Stimulated activated CD4-positive, alpha-beta T cell treated with anti-CD3 and anti-CD28 coated beads, Interleukin-1b, Interleukin-23, amount 100 ng/mL, for 48 hours (primary cell): ENCODE measurements at places on chromosomes 16 and 17.

DNA sequence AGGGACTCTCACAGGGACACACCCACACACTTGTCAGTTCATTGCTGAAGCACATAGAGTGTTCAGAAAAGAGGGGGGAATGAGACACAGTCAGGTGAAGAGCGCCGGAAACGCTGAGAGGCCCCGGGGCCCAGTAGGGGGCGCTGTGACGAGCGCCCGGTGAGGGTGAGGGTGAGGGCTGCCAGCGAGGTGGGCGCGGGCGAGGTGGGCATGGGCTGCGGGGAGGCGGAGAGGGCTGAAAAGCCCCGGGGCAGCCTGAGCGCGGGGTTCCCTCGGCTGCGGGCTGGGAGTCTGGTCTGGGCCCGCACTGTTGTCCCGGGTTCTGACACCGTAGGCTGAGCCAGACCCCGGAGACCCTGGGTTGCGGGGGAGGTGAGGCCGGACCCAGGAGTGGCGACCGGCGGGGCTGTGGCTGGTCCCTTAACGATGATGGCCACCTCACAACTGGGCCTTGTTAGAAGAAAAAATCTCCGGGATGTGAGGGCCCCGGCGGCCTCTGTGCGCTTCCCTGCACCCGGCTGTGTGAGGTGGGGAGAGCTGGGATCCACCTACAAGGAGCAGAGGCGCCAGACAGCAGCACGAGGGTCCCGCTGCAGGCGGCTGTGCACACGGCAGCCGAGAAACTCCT, 91.4 kb downstream of the C16orf78 start:
- no peak for DNase-seq

- DNase-seq, result no peak
Measured at GRCh38 chr16:77868052-77868451, 79.7 kb downstream of the VAT1L start.

DNA sequence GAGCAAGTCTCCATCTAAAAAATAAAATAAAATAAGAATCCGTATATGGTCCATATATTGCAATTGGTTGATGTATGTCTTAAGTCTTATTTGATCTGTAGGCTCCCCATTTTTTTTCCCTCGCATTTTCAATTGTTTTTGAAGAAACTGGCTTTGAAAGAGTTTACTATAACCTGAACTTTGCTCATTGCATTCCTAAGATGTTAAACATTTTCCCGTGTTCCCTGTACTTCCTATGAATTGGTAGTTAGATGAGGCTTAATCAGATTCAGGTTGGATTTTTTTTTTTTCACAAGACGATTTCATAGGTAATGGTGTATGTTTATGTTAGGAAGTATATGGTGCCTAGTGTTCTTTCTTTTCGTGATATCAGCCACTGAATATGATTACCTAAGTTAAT, 3.3 kb downstream of the LRRC36 start:
- DNase-seq, result no peak

GRCh38 chr16:79856581-79856980, 256.0 kb upstream of the MAF start:
- DNase-seq, result no peak

DNA sequence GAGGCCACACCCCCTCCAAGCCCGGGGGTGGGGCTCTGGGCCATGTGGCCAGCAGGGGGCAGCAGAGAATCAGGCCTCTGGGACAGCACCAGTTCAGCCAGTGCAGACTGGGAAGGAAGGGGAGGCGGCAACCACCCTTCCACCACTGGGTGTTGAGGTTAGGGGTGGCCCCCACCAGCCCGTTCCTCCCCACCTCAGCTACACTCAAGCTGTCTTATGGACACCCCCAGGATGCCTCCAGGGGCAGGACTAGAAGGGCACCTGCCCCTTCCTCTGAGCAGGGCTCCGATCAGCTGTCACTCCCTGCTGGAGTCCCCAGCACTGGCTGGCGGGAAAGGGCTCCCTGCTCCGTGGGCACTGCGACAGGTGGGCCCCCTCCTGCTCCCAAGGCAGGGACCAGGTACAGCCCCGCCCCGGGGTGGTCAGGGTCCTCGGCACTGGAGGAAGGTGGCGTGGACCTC, 21.8 kb downstream of the KATNB1 start:
- peak; percentile 82 for DNase-seq

GRCh38 chr17:11997147-11997971, at the start of gene ZNF18:
Gene ZNF18, minus strand, starts transcription at chr17:11997475. Its CDS starts 4,646 bp downstream, at chr17:11992829.
- DNase-seq, result peak; percentile 96

DNA sequence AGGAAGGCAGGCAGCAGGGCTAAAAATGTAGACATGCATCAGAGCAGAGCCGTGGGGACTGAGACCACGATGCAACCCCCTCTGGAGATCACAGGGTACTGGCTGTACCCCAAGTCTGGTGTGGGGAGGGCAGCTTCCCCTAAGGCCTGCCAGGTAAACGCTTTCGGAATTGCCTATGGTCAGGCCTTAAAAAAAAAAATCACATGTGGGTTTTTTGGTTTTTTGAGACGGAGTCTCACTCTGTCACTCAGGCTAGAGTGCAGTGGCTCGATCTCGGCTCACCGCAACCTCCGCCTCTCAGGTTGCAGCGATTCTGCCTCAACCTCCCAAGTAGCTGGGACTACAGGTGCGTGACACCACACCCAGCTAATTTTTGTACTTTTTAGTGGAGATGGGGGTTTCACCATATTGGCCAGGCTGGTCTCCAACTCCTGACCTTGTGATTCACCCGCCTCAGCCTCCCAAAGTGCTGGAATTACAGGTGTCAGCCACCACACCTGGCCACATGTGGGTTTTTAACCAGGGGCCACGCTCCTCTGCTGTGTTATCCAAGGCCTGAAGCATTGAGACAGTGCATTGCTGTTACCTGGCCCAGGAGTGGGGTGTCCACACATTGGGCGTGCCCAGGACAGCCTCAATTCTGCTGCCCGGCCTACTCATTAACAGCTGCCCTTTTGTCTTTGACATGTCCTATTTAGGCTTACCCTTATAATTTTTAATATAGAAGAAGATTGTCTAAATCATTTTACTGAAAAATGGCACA, 50.4 kb downstream of the LITAF start:
- no peak for DNase-seq

GRCh38 chr17:40607641-40608040, 40.0 kb downstream of the SMARCE1 start:
- no peak for DNase-seq

DNA sequence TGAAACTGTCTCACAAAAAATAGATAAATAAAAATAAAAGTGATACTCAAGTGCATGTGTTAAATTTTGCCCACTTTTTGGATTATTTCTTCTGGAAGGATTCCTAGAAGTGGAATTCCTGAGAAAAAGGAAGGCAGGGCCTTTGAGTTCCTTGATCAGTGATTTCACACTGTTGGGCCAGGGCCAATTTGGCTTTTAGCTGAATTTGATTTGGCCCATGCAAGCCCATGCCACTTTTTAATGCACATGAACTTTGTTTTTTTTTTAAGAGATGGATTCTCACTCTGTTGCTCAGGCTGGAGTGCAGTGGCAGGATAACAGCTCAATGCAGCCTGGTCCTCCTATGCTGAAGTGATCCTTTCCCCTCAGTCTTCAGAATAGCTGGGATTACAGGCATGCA, 96.3 kb downstream of the TNFRSF13B start:
- no peak for DNase-seq

DNA sequence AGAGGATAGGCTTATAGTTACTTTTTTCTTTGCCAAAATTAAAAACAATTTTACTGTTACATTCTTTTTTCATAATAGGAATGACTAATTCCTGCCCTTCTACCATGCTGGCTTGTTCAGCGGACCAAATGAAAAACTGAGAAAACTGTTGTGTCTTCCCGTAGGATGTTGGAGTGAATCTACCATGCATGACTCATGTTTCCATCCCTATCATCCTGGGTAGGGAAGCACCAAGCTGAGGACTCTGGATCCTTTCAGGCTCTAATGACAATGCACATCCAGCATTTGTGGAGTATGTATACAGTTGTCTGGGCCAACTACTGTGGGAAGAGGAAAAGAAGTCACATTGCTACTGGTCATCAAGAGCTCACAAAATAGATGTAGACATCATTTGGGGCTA, 41.1 kb upstream of the DHX8 start:
- no peak for DNase-seq

GRCh38 chr16:57476546-57477410, 9.5 kb downstream of the DOK4 start:
- no peak for DNase-seq
